ENCODE measurements at places on chromosomes 11 and 22. TPM values are rescaled to one million over a fixed set of nuclear protein-coding genes. Genes with fewer than 3 reads are reported as not detected.

Gene CRYBB3
- total RNA-seq = not detected

Gene KDM2A
- total RNA-seq = 19.0 TPM

Gene MS4A3
- not detected for total RNA-seq

Gene SEC14L2
- 15.1 TPM for total RNA-seq

Gene TIGD3
- total RNA-seq = 1.7 TPM

Gene TMPRSS5
- 0.12 TPM for total RNA-seq

Gene TMPRSS4
- not detected for total RNA-seq

Gene PATL1
- 38.4 TPM for total RNA-seq

Gene CNIH2
- total RNA-seq = 2.0 TPM

DNA sequence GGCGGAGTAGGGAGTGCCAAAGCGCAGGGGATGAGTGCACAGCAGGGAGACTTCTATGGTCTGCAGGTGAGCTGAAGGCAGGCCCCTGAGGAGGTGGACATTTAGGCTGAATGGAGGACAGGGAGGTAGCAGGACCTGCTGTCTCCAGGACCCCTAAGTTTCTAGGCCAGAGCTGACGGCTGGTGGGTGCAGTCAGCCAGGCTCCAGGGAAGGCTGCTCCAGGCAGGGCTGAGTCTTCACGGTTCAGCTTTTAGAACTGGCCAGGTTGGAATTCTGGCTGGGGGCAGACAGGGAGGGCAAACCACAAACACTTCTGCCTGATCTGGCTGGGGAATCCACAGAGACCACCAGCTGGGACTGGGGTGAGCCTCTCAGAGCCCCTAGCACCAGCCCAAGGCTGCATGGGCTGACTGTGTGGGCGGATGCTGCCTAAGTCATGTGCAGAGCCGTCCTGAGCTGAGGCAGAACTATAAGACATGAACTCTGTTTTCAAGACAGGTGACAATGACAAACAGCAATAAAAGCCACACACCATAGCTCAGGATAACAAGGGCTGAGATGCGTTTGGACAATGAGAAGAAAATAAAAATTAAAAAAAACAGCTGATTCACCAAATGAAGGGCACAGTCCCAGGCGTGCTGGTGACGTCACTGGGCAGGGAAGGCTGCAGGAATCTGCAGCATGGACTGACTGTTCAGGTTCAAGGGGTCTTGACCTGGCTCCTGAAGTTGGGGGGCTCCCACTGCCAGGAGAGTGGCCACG, 10.4 kb upstream of the MALAT1 start:
- DNase-seq = peak; percentile 85

GRCh38 chr11:119100246-119100970, 1.2 kb downstream of the DPAGT1 start:
- DNase-seq = peak; percentile 43

- DNase-seq = no peak
Observed at GRCh38 chr11:77191823-77192495, 63.9 kb downstream of the MYO7A start.

GRCh38 chr11:92329646-92330045, 105.0 kb downstream of the FAT3 start:
- DNase-seq = peak; percentile 78

GRCh38 chr11:67432655-67433349, 4.5 kb downstream of the RPS6KB2 start:
- DNase-seq = no peak

DNA sequence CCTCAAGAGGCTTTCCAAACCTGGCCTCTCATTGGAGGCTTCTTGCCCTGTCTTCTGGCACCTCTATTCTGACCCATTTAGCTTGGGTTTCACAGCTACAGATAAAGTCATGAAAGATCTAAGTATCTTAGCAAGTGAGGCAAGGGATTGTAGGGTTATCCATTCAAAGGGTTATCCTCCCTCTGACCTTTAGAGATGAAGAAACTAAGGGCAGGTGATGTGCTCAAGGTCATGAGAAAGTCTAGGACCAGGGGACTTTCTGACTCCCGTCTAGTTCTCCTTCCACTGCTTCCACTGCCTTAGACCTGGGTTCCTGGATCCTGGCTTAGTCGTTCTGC, 7.2 kb downstream of the PHOX2A start:
- DNase-seq = no peak

GRCh38 chr22:20380486-20380885, 13.5 kb upstream of the ZNF74 start:
- DNase-seq = no peak

GRCh38 chr22:39658806-39659463, 88.4 kb downstream of the CACNA1I start:
- DNase-seq = no peak

DNA sequence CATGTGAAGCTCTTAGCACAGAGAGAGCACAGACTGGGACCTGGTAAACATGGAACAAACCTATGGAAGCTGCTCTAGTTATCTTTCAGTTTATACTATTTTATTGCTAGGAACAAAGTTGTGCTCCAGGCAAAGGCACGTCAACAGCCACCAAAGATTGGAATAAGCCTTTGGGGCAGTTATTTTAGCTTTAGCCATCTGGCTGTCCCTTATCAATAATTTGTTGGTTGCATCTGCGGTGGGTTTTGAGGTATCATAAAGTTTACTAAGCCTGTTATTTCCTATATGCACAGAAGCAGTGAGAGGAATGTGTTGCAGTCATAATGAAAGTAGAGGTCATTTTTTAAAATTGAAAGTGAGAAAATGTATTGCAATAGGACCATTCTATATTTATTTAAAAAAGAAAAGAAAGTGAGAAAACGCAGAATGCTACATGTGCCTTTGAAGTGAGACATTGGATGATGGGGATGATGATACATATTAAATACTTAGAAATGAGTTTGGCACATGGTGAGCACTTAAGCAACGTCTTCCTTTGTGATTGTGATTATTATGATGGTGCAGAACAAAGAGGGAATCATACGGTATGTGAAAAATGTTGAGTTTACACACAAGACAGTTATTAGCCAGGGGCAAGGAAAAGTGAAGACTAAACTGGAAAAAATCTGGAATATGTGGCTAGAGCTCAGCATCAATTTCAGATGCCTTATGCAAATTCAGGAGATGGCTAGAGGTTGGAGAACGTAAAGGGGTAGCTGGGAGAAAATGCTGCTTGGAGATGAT, 58.3 kb downstream of the PRR5L start:
- peak; percentile 94 for DNase-seq

GRCh38 chr11:128151338-128151737, 436.0 kb downstream of the ETS1 start:
- DNase-seq = no peak

DNA sequence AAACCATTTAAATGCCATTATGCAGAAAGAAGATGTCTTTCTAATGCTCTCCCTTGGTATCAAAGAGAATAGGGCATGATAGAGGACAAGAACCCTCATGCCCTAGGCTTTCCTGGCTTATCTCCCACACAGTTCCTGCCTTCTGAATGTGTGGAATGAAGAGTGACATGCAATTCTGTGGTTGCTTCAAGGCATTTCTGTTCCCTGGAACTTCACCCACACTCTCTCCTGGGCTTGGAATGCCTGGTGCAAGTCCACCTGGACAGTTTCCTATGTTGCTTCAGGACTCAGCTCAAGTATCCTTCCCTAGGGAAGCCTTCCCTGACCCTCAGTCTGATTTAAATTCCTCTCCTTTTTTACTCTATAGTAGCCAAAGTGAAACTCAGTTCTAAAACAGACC, 53.8 kb upstream of the DRD2 start:
- peak; percentile 88 for DNase-seq

- peak; percentile 34 for DNase-seq
Observed at GRCh38 chr11:127493330-127494022, 492.9 kb upstream of the KIRREL3 start.

DNA sequence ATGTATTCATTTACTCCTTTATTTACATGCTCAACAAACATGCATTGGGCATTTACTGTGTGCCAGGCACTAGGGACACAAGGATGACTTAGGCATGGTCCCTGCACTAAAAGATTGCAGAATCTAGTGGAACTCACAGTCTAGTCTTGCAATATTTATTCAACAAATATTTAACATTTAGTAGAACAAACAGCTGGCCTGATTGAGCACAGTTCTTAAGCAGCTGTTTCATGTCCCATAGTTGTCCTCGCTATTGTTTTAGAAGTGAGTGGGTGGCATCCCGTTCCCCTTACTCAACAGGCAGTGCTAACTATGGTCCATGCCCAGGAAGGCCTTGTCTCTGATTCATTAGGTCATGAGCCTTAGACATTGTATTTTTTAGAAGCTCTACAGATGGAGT, 459.9 kb upstream of the CADM1 start:
- no peak for DNase-seq

GRCh38 chr11:124517314-124517713, 26.1 kb downstream of the OR8B12 start:
- DNase-seq = no peak

DNA sequence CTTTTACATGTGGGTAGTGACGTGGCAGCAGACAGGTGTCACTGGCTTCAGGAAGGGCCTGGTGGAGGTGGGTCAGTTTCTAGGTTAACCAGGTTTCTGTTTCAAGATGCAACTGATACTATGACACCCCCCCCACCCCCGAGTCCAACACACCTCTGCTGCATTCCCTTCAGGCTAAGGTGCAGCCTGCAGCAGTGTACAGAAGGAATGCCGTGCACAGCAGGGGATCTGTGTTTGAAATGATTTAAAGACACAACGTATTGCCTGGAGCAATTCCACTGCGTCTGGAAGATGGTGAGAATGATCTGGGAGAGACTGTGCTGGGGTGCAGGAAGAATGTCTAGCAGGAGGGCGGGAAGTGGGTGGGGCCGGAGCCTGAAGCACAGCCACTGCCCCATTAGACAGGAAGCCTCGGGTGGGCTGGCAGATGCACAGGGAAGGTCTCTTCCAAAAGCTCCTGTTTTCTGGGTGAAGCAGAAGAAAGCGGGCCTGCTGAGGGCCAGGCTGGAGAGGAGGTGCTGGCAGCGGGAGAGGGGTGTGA, 11.9 kb upstream of the TESMIN start:
- DNase-seq = peak; percentile 46

GRCh38 chr11:46808799-46809431, 37.2 kb downstream of the CKAP5 start:
- peak; percentile 50 for DNase-seq

DNA sequence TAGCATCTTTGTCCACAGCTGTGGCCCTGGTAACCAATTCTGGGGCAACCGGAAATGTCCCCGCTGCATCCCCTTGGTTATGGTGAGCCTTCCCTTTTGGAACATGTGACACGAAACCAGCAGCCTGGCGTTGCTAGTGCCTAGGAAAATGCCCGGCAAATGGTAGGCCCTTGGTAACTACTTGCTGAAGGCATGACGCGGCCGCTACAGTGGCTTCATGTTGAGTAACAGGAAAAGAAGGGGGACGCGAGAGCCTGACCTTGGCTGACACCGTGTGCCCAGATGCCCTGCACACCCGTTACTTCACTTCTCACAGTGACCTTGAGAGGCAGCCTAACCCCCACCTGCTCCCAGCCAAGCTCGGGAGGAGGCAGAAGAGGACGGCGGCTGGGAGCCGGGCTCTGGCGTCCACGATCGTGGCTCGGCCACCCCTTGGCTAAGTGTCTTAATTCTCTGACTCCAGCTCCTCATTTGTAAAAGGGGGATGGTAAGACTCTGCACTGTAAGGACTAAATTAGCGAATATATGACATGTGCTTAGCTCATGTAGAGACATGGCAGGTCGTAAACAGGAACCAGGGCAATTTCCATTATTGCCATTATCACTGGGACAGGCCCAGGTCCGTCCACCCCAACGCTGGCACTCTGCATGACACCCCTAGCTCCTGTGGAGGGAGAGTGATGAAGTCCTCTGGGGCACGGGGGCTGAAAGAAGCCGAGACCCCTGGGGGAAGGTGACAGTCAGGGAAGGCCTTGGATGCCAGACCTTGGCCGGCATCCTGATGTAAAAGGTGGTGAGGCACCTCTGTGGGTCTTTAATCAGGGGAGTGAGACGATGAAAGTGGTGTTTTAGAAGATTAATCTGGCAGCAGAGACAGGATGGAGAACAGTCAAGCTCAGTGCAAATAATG, 18.9 kb downstream of the IFT27 start:
- DNase-seq = no peak

DNA sequence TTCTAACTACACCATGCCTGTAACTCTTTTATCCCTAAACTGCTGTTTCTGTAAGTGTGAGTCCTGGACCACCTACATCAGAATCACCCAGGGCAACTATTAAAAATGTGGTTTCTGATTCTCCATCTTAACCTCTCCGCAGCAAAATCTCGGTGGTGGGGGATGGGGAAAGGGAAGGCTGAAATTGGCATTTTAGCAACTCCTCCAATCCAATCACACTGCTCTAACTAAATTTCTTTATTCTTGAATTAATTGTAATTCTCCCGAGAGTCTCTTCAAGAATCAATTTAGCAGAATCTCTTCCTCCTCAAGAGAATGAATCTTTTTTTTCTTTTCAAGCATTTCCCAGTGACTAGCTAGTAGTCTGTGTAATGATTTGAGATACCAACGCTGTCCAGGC, 36.2 kb downstream of the SEZ6L start:
- DNase-seq = no peak

- DNase-seq = no peak
Observed at GRCh38 chr11:36105743-36106581, 162.1 kb downstream of the LDLRAD3 start.

- DNase-seq = peak; percentile 27
Observed at GRCh38 chr11:44992181-44992582, 41.5 kb upstream of the TP53I11 start.

DNA sequence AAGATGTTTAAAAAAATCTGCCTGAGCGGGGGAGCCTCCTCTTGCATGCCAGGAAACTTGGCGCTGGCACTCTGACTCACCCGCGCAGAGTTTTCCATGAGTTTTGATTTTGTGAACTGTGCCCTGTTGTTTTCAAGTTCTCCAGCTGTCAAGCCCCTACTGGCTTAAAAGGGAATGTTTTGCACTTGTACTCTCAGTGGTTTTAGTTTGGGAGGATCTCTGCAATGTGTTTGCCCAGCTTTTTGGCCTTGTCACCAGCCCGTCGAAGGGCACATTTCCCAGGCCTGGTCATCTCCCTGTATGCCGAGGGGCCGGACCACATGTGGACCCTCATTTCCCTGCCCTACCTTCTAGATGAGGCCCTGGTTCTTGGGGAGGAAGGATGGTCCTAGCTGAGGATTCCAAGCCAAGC, 12.2 kb downstream of the MRGPRF start:
- peak; percentile 86 for DNase-seq

DNA sequence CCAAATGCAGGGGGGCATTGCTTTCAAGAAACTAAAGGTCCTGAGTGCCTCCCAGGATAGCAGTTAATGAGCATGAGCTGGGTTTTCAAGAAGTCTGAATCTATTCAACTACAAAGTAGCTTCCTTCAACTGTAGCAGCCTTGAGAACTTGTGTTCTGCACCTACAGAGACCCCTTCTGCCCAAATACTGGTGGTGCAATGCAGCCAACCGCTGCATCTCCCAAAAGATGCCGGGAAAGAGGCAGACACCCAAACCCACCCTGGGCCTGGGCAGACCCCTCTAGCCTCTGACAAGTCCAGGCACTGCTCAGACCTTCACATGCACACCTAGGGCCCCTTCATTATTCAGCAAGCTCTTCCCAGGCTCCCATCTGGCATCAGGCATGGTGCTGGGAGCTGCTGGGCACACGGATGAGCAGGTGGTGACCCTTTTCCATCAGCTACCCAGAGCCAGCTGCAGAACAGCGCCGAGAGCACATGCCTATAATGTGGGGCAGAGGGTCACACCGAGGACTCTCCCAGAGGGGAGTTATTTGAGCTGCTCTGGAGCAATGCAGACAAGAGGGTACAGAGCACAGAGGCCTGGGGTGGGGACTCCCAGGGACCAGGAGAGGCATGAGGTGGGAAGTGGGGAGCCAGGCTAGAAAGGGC, 44.9 kb upstream of the ETS1 start:
- DNase-seq = peak; percentile 58

- DNase-seq = no peak
Observed at GRCh38 chr11:2205981-2206690, 34.5 kb upstream of the TH start.

Measured in M059J (cell line).